ENCODE measurements at places on chromosomes 1 and 21. TPM values are rescaled to one million over a fixed set of nuclear protein-coding genes. Genes with fewer than 3 reads are reported as not detected.

- H3K27ac ChIP-seq: peak within 1 kb of the TSS; percentile 98
- peaks cover 14% of the 10 kb centered on the region for H3K4me1 ChIP-seq
- H3K4me3 ChIP-seq: peak within 1 kb of the TSS; percentile 91
Measured at GRCh38 chr1:155856975-155857930, at the start of gene GON4L. Gene GON4L, minus strand, starts transcription at chr1:155857214. Its CDS starts 3,434 bp downstream, at chr1:155853780.

Gene ATAD3C
- total RNA-seq: 2.9 TPM

Gene ZNF695
- total RNA-seq: 5.9 TPM

Gene HSD3B2
- total RNA-seq: 0.32 TPM

Gene SYCP1
- total RNA-seq: not detected

Gene FCRL5
- not detected for total RNA-seq

DNA sequence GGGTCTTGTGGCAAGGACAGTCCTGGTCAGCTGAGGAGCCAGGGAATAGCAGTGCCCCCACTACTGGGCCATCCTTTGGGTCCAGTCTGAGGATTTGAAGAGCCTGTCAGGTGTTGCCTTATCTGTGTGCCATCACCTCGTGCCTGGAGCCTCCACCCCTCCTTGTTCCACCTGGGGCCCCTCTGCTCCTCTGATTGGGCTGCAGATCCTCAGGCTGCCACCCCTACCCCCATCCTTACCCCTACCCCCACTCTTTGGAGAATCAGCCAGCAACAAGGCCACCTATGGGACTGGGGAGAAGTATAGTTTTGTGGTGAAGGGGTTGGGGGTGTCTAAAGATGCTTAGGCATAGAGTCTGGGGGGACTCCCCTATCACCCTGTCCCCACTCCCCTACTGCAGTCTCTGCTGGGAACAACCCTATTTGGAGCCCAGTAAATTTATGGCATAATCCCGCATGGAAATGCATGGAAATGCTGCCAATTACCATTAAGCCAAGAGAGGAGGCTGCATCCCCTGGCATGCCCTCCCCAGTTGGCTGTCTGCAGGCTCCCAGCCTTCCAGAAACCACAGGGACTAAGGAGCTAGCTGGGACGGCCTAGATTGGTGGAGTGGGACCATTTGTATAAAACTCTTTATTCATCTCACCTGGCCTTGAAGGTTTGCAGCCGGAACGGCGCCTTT, 142.7 kb upstream of the CSF3R start:
- H3K27ac ChIP-seq: no peak overlapping the region
- peaks cover 64% of the 10 kb centered on the region for H3K27me3 ChIP-seq
- H3K4me3 ChIP-seq: no peak overlapping the region
- no peaks in the 10 kb centered on the region for H3K4me1 ChIP-seq
- no peaks in the 10 kb centered on the region for H3K36me3 ChIP-seq

DNA sequence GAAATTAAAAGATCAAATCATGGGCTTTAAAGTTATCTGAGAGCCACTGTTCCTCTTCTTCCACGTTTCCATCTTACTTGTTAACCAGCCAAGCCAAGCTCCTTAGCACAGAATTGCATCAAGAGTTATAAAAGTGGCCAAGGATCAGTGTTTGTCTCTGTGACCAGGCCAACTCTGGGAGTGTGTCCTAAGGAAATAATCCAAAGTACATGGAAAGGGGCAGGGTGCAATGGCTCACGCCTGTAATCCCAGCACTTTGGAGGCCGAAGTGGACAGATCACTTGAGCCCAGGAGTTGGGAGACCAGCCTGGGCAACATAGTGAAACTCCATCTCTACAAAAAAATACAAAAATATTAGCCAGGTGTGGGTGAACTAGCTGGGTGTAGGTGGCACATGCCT, 10.0 kb upstream of the MPZL1 start:
- peaks cover 10% of the 10 kb centered on the region for H3K4me1 ChIP-seq
- no peaks in the 10 kb centered on the region for H3K36me3 ChIP-seq
- peaks cover 5% of the 10 kb centered on the region for H3K27me3 ChIP-seq
- H3K4me3 ChIP-seq: no peak overlapping the region
- no peak overlapping the region for H3K27ac ChIP-seq

Gene SIK1
- 36.1 TPM for total RNA-seq

- DNase-seq: no peak
- H3K27me3 ChIP-seq: no peaks in the 10 kb centered on the region
- H3K4me3 ChIP-seq: no peak overlapping the region
- peaks cover 12% of the 10 kb centered on the region for H3K4me1 ChIP-seq
- H3K36me3 ChIP-seq: no peaks in the 10 kb centered on the region
Measured at GRCh38 chr1:212481438-212481767, 48.7 kb downstream of the NENF start.

- H3K27ac ChIP-seq: no peak overlapping the region
- no peaks in the 10 kb centered on the region for H3K36me3 ChIP-seq
- no peaks in the 10 kb centered on the region for H3K4me1 ChIP-seq
- H3K4me3 ChIP-seq: no peak overlapping the region
Measured at GRCh38 chr1:159580340-159580739, 7.3 kb upstream of the APCS start.

Gene CFAP57
- total RNA-seq: 0.38 TPM

DNA sequence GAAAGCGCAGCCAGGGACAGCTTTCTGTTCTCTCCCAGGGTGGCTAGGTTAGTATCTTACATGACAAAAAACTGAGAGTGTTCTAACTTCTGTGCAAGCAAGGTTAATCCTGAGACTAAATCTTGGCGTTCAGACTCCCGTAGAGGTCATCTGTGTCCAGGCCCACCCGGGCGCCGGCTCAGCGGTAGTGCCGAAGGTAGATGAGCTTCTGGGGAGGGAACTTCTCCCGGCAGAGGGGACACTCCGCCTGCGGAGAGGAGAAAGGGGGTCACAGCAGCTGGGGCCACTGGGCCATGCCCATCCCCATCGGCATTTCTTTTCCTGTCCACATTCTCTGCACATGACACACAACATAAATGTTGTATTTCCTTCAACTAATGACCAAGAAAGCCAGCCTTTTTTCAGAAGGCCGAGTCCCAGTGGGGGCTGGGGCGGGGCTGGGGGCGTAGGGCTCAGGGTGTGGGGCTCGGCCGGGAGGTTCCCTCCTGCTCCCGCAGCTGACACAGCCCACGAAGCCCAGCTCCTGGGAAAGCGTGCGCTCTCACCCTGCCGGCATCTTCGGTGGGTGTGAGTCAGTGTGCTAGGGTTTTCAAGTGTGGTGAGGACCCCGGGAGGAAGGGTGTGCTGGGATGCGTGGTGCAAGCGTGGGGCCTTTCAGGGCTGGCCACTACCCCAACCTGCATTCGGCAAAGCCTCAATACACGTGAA, 6.6 kb downstream of the PEX10 start:
- no peak for DNase-seq
- no peaks in the 10 kb centered on the region for H3K27me3 ChIP-seq
- H3K27ac ChIP-seq: no peak overlapping the region
- peaks cover 27% of the 10 kb centered on the region for H3K36me3 ChIP-seq

- H3K4me1 ChIP-seq: peaks cover 12% of the 10 kb centered on the region
- no peaks in the 10 kb centered on the region for H3K36me3 ChIP-seq
- peaks cover 89% of the 10 kb centered on the region for H3K27me3 ChIP-seq
- no peak overlapping the region for H3K27ac ChIP-seq
- DNase-seq: no peak
Measured at GRCh38 chr21:33023574-33024200, 2.0 kb upstream of the OLIG2 start.

DNA sequence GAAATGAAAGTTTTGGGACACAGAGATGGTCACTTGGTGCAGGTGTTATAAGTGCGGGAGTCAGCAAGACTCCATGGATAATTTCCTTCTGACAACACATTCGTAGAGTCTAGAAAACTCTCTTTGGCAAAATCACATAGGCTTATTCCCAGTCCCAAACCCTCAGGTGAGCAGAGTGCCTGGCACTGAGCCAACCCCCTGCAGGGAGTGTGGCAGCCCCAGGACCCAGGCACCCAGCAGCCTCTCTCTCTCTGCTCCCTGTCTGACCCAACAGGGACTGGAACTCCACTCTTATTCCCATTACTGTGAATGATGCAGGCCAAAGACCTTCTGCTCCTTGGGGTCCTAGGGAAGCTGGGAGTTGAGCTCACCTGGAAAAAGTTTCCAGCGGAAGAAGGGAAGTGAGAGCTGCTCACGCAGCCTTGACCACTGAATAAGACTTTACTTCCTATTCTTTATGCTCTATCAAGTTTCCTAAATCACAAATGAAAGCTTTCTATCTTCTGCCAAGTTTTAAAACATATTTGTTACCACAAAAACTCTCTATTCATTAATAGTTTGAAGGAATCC, 132.6 kb upstream of the ETV3 start:
- H3K4me1 ChIP-seq: no peaks in the 10 kb centered on the region
- H3K27me3 ChIP-seq: no peaks in the 10 kb centered on the region
- no peak overlapping the region for H3K4me3 ChIP-seq
- H3K36me3 ChIP-seq: no peaks in the 10 kb centered on the region

Gene CHI3L2
- total RNA-seq: not detected

DNA sequence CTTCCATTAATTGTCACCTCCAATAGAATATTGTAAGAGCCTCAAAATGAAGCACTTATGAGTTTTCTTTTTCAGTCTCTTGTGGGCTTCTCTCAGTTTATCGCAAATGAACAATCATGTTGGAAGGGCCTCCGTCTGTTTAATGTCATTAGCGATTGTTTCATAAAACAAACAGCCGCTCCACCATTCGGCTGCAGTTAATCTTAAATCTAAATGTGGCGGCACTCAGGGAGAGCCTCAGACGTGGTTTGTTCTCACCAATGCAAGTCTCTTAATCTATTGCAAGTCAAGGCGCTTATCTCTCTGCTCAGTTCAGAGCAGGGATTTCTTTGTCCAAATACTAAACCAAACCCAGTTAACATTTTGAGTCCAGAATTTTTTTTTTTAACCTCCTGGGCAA, 34.9 kb upstream of the ESRRG start:
- H3K36me3 ChIP-seq: no peaks in the 10 kb centered on the region
- peaks cover 13% of the 10 kb centered on the region for H3K4me1 ChIP-seq
- no peak overlapping the region for H3K27ac ChIP-seq

Gene DISP1
- total RNA-seq: 84.5 TPM

Gene EPS8L3
- 0.34 TPM for total RNA-seq

DNA sequence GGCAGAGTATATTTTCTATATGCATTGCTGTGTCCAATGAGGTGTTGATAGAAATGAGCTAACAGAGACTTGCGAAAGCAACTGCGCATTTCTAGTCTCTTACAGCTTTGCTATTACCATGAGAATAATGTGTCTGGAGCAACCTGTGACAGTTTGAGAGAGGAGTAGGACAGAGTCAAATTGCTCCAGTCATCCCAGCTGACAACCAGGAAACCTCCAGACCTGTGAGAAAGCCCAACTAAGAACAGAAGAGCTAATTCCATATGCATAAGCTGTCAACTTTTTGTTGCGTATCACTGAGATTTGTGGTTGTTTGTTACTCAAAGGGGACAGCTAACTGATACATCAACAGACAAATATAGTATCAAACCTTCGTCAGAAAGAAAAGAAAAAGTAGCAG, 354.1 kb upstream of the LRRC7 start:
- no peak for DNase-seq
- no peaks in the 10 kb centered on the region for H3K4me1 ChIP-seq
- H3K36me3 ChIP-seq: no peaks in the 10 kb centered on the region
- H3K27ac ChIP-seq: no peak overlapping the region
